ENCODE measurements at places on chromosomes 11 and 22.
A peak's percentile ranks its signal among the peaks of the same experiment; 100 is the strongest.

DNA sequence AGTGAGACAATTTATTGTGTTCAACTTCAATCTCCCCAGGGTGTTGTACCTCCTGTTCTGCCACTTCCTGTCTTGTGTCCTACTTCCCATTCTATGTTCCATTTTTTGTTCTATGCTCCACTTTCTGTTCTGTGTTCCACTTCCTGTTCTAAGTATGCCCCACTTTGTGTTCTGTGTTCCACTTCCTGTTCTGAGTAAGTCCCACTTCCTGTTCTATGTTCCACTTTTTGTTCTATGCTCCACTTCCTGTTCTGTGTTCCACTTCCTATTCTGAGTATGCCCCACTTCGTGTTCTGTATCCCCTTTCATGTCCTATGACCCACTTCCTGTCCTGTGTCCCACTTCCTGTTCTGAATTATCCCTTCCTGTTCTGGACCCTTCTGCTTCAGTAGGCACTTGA, 732.7 kb downstream of the TBC1D22A start:
- DNase-seq = no peak

DNA sequence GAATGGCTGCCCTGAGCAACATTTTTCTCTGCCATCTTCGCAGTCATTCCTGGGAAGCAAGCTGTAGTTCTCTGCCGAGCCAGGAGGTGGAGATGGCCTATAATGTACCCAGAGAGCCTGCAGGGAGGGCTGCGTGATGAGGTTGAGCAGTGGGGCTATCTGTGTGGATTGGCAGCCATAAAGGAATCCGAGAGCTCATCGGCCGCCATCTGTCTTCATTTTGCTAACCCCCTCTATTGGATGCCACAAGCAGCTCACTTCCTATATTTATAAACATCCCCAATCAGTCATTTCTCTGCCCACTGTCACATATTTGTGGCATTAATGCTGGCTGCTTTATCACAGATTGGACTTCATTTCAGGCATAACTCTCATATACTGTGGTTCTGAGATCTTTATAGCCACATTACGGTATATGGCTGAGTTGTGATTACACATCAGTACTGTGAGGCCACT, 209.5 kb downstream of the NTM start:
- DNase-seq = no peak

GRCh38 chr11:117172724-117173421, 5.7 kb upstream of the SIDT2 start:
- DNase-seq = no peak

- DNase-seq = no peak
Measured at GRCh38 chr22:37981282-37982011, 2.9 kb downstream of the SOX10 start.

DNA sequence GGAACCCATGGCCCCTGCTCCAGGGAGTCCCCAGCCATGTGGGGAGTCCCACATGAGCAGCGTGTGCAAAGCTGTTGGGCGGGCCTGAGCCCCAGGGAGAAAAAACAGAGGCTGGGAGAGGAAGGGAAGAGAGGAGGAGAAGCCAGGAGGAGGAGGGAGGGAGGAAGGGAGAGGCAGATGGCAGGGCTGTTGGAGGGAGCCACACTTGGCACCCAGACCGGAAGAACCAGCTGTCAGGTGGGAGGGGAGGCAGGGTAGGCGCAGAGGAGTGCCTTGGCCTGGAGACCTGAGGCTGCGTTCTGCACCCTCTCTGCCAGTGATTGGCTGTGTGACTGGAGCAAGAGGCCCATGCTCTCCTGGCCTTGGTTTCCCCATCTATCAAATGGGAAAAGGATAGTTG, 6.7 kb downstream of the SYNGR1 start:
- DNase-seq = no peak

DNA sequence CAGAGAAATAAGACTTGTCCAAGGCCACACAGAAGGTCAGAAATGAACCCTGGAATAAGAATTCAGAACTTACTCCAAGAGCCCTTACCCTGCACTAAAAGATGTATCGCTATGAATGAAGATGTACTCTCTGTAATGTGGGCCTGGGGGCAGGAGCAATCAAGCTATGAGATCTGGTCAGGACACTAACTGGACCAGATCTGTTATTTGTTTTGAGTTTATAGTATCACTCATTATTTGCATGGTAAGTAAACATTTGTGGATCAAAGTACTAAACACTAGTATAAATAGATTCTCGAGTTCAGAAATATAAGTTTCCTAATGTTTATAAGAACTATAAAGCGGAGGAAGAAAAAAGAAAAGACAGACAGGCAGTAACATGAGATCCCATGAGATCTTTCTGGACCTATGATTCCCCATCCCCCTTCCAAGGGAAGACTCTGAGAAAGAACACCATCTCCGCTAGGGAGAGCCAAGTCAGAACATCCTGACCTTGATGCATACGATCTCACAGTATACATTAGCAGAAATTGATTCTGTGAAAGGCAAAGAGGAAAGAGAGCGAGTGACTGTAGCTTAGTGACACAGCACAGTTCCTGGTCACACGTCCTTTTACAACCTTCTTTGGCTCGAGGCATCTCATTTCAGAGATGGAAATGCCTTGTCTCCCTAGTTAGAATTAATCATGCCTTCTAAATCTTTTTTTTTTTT, 71.2 kb downstream of the USP35 start:
- no peak for DNase-seq

- no peak for DNase-seq
Measured at GRCh38 chr11:104796301-104796700, 102.0 kb downstream of the CASP12 start.

DNA sequence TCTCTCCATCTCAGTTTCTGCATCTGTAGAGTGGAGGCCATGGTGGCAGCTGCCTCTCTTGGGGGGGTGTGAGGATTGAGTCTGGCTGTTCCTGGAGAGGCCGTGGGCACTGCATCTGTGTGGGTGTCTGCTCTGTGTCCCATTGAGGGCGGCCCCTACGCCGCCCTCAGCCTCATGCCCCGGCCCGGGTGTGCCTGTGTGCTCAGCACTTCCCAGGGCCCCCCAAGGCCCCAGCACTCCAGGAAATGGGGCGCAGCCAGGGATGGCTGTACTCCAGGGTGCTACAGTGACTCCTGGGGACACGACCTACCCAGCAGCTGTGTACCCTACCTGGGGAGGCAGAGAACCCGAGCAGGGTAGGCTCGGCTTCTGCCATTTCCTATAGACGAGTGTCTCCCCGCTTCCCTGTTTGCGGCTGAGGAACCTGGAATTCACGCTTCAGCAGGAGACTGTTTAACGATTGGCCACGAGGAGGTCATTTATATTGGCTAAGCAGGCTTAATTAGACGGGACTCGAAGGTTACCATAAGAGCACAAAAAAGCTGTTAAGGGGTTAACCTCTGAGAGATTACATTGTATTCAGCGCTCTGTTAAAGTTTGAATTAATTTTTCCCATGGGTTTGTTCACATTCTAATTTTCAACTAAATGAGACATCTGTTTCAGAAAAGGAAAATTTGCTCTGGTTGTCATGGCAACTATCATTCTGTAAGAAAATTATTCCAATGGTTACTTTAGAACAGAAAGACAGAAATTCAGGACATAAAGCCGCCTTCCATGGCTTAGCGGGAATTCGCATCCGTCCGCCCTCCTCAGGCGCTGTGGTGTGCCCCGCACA, 76.4 kb downstream of the MPPED1 start:
- no peak for DNase-seq

- DNase-seq = no peak
Measured at GRCh38 chr11:9862981-9863380, 199.1 kb downstream of the SWAP70 start.

DNA sequence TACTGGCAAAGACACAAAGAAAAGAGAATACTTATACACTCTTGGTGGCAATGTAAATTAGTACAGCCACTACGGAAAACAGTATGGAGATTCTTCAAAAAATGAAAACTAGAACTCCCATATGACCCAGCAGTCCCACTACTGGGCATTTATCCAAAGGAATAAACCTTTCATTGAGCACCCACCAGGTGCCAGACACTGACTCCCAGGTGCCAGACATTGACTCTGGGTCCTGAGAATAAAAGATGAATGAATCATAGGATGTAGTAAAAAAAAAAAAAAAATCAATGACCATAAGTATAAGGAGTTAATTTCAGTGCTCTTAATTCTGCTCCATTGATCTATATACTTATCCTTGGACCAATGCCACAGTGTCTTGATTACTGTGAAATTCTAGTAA, 28.2 kb downstream of the HEPHL1 start:
- no peak for DNase-seq

- DNase-seq = no peak
Measured at GRCh38 chr11:111836721-111837120, 34.7 kb downstream of the ALG9 start.

- no peak for DNase-seq
Measured at GRCh38 chr11:124717786-124718651, 21.7 kb upstream of the NRGN start.

DNA sequence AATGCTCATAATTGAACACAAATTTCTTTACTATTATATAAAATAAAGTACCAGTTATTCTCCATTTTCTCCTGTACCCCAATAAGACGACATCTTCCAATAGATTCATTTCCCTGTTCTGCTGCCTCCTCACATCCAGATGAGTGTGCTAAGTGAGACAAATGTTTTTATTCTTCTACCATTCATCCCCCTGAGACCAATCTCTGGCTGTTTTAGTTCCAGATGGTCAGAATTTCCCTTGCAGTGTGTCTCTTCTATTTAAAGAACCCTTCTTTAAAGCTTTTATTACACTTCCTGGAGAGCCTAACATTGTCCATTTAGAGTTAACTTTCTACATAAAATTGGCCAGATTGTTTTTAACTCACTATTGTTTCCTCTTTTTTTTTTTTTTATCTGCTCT, 41.2 kb upstream of the GLYATL1 start:
- no peak for DNase-seq

- DNase-seq = no peak
Measured at GRCh38 chr11:43573233-43573632, 107.3 kb upstream of the HSD17B12 start.

- DNase-seq = no peak
Measured at GRCh38 chr11:102640946-102641345, 15.8 kb upstream of the MMP20 start.

DNA sequence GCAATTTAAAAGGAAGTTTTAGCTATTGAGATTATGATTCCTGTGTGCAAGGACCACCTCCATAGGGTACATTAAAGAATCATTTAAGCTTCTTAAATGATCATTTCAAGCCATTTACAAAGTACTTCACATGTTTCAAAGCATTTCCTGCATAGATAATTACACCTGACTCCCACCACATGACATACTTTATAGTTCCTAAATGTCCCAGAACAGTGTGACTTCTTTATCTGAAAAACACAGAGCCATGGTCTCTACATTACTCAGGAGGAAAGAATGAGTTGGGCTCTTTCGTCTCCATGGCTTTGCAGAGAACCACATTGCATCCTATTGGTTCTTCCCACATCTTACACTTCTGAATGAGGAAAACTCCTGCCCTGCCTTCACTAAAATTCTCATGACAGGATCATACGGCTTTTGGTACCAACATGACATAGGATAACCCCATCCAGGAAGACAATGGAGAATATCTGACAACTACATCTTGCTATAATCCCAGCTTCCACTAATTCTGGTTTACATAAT, 88.6 kb downstream of the ETS1 start:
- no peak for DNase-seq

- DNase-seq = no peak
Measured at GRCh38 chr11:104803776-104804175, 94.5 kb downstream of the CASP12 start.

DNA sequence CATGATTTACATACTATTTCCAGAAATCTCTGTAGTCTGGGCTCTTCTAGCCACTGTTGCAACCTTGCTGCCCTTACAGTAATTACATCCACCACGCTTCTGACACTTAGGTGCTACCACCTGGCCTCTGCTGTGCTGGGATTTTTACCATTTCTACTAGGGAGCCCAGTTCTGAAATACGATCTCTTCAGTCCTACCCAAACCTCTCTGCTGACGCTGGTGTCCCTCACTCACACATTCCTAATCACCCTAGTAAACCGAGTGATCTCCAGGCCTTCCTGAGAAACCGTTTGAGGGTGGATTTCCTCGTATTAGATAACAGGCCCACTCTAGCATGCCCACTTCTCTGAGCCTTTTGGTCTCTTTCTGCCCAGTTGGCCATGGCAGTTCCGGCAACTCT, 588.9 kb upstream of the CADM1 start:
- DNase-seq = no peak

GRCh38 chr22:46571642-46572250, 34.3 kb upstream of the CELSR1 start:
- no peak for DNase-seq

DNA sequence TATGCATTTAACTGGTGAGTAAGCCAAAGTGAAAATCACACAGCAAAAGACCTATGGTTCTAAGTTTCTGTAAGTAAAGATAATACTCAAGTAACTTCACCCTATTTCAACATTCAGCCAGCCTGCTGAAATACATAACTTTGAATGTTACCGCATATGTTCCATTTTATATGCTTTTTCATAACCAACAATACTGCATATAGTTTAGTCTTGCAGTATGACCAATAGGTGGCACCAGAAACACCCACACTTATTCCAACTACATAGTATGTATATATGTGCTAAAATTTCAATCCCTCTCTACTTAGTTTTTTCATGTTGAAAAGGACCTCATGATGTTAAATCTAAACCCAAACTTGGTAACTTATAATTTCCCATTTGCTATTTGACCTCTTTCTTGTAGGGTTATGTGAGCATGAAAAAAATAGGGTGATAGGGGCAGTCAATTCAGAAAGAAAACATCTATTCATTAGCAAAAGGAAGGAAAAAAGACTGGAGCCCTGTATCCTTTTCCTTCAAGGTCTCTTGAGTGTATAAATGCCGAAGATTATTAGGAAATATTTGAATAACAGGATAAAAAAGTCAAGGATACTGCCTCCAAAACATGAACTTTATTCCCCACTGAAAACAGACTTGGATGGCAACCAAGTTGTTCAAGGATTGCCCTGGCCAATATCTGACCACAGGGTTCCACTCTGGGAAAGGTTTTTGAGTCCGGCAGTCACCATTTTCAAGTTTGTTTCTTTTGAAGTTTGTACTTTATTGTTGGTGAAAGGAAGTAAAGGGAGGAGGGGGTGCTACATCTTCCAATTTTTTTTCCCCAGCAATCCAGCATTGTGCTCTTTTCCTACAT, 23.8 kb upstream of the FZD4 start:
- no peak for DNase-seq

DNA sequence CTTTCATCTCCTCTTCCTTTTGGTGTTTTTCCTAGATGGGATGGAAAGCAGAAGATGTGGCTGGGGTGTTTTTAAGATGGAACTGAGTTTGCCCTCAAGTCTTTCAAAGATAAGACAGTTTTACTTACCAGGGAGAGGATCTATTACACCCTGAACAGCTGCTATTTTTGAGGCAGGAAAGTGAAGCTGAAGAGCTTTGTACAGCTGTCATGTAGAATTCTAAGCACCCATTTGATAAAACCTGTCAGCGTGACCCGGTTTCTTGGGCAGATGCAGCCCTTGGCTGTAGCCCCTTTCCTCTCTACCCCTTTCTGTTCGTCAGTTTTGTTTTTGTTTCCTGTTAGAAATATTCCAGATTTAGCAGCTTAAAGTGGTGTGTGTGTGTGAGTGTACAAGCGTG, 35.2 kb downstream of the FAT3 start:
- DNase-seq = no peak

GRCh38 chr11:75525433-75526191, at the start of gene GDPD5:
Gene GDPD5 (minus strand): TSS chr11:75525941. CDS start chr11:75477735, 48,206 bp downstream.
- peak; percentile 82 for DNase-seq

All from activated T-helper 1 cell treated with anti-CD3 and anti-CD28 coated beads, Interleukin-2, amount 50 U/mL, for 16 hours (primary cell).